ENCODE measurements at places on chromosomes 16 and 17.

- DNase-seq: peak; percentile 5
These were observed 39.7 kb downstream of the NACA2 start for GRCh38 chr17:61551255-61551742.

GRCh38 chr16:85286066-85286831 lies 174.0 kb upstream of the CIBAR2 start:
- DNase-seq: no peak

- no peak for DNase-seq
These were observed 11.2 kb downstream of the P2RX1 start for GRCh38 chr17:3905017-3905520.

DNA sequence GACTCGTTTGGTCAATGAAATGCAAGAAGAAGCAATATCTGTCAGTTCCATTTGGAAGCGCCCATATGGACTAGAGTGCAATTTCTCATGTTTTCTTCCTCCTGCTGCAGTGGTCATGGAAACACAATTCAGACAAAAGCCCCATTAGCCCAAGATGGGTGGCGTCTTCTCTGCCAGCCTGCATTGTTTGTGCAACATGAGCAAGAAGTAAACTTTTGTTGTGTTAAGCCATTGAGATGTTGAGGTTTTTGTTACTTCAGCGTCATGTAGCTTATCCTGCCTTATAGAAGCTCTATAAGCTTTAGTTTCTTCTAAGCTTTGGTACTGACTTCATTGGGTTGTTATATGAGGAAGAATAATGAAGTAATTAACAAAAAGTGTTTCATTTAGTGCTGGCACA lies 137.4 kb downstream of the NPIPB5 start:
- DNase-seq: no peak

GRCh38 chr16:73255031-73255430 lies 207.1 kb upstream of the ZFHX3 start:
- no peak for DNase-seq

DNA sequence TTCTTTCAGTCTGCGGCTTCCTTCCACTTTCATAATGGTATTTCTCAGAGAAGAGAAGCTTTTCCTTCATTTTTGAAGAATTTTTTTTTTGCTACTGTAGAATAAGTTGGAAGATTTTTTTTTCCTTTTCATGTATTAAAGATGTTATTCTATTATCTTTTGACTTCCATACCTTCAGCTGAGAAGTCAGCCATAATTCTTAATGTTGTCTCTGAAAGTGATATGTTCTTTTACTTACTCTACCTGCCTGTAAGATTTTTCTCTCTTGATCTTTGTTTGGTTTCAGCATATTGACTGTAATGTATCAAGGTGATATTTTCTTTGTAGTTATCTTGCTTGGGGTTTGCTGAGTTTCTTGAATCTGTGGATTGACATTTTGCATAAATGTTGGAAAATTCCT lies 143.5 kb upstream of the TOX3 start:
- no peak for DNase-seq

- DNase-seq: no peak
These were observed 419.1 kb downstream of the CA10 start for GRCh38 chr17:51739245-51739886.

DNA sequence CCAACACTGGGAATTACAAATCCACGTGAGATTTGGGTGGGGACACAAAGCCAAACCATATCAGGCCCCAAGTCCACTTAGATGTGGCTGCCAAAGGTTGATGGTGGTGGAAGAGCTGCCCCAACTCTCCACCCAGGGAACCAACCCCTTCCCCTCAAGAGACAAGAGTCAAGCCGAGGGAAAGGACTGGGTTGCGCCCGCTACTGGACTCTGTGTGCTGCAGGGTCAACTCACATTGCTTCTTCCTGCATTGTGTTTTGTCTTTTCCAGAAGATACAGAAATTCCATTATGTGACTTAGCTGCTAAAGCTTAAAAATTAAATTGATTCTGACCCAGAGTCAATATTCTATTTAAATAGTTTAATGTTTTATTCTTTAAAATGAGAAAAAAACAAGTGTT lies 58.5 kb downstream of the ADAMTS18 start:
- peak; percentile 36 for DNase-seq

DNA sequence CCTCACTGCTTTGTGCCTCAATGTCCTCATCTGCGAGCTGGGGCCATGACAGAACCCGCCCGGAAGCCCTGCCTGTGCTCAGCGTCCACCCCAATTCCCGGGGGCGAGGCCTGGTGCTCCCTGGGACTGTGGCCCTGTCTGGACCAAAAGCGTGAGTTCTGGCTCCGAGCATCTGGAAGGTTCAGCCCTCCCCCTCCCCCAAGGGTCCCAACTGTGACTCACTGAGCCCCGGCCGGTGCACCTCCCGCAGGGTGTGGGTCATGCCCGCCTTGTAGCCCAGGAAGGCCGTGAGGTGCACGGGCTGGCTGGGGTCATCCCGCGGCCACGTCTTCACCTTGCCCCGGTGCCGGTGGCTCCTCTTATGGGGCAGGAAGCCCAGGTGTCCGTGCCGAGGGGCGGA lies 755 bp downstream of the RPL3L start:
- no peak for DNase-seq

DNA sequence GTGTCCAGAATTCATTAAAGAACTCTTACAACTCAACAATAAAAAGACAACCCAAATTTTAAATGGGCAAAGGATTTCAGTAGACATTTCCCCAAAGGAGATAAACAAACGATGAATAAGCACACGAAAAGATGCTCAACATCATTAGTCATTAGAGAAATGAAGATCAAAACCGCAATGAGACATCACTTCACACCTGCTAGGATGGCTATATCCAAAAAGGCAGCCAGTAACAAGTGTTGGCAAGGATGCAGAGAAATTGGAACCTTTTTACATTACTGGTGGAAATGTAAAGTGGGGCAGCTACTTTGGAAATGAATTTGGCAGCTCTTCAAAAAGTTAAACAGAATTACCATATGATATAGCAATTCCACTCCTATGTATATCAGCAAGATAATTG lies 42.0 kb downstream of the PITPNM3 start:
- no peak for DNase-seq

DNA sequence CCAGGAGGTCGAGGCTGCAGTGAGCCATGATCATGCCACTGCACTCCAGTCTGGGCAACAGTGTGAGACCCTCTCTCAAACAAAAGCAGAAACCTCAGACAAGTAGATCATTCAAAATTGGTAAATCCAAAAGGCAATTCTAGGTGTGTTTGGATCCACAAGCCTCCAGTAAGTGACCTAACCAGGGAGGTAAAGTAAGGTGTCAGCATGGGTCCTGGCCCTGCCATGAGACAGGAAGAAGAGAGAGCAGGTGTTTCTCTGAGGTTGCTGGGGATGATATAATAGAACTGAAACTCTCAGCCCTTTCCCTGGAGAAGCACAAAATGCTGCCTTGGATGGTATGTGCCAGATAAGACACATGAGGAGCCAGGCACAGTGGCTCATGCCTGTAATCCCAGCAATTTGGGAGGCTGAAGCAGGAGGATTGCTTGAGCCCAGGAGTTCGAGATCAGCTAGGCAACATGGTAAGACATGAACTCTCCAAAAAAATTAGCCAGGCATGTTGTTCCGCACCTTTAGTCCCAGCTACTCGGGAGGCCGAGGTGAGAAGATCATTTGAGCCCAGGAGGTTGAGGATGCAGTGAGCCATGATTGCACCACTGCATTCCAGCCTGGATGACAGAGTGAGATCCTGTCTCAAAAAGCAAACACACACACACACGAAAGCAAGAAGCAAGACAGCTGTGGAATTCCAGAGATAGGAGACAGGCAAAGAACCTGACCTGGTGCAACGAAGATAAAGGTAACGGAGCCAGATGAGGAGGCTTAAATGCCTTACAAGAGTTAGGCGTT lies 6.5 kb downstream of the TM4SF5 start:
- no peak for DNase-seq

DNA sequence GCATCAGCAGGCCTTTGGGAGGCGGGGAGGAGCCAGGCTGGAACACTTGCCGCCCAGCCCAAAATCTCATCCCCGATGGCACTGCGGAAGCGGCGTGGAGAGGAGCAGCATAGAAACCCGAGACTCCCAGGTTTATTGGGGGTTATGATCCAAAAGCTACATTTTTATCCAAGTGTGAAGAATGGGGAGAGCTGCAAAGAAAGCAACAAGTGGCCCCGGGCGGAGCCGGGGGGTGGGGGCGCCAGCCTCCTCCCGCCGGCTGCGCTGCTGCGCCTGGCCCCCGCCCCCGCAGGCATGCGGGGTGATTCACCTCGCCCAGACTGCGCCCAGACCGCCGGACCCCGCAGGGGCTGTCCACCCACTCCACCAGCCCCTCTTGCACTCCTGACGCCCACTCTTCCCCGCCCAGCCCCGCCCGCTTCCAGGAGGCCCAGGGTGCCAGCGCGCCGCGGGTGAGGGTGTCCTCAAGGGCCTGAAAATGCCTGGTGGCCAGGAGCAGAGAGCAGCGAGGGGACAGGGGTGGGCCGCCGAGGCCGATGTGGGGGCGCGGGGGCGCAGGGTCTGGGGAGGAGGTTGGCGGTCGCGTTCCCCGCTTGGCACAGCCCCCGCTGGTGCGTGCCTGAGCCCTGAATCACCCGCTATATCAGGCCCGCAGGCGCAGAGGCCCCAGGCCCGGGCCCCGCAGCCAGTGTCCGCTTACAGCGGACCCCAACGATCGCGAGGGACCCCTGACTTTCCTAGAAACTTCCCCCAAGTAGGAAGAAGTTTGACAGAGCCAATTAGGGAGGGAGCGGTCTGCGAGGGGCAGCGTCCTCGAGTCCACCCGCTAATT lies 1.3 kb downstream of the CAVIN1 start:
- no peak for DNase-seq

- no peak for DNase-seq
These were observed 4.9 kb downstream of the ACADVL start for GRCh38 chr17:7224661-7225111.

DNA sequence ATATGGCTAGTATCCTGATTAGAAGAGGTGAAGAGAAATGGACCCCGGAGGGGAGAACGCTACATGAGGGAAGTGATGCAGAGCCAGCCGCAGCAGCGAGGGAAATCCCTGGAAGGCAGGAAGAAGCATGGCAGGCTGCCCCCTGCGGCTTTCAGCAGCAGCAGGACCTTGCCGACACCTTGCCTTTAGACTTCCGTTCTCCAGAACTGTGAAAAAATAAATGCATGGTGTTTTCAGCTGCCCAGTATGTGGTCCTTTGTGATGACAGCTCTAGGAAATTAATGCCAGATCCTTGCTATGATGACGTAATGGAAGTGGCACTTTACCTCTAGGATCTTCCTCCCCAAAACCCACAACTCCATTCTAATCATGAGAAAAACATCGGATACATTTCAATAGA lies 9.7 kb upstream of the ZFP1 start:
- peak; percentile 32 for DNase-seq

- DNase-seq: no peak
These were observed 34.9 kb upstream of the SSTR5 start for GRCh38 chr16:1037394-1038257.

DNA sequence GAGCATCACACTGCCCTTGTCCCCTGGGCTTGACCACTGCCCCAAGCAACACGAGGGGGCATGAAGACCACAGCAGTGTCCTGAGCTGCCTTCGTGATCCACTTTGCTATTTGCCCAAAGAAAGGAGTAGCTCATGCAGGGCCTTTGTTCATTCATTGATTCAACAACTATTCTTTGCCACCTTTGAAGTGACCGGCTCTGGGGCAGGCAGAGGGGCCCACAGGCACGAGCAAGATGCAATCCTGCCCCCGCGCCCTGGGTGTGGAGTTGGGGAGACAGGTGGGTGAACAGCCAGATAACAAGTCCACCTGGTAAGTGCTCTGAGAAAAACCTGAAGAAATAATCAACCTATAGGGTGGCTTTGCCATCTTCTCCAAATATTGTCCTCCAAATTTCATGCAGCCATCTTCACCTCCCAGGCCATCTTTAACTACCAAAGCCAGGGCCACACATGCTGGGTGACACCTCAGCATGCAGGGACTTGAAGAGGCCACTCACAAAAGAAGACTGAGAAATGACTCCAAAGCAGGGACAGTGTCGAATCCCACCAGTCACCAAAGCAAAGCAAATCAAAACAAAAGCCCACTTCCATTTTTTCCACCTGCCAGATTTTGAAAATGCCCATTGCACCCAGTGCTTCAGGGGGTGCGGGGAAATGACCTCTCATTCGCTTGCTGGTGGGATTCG lies 18.2 kb upstream of the RBFOX3 start:
- DNase-seq: no peak

DNA sequence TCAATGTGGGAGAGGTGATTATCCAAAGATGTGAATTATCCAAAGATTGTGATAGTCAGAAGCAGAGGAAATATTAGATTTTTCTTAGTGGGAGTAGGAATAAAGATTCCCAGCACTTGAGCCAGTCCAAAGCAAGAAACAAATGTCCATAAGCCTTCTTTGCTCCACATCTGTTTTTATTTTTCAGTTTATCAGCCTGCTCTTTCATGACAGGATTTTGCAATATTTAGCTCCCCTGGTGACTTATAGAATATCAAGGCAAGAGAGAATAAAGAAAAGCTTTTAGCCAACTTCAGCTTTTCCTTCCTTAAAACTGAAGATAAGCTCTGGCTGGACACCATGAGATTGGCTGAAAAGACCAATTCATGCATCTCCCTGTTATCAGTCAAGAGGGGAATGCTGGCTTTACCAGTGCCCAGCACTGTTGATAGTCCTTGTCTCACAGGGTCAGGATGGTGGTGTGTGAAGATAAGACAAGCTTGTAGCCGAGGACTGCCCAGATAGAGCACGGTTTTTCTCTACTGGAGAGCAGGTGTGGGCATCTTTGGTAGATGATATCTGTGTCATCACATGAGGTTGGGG lies 706.5 kb downstream of the KCNJ2 start:
- DNase-seq: no peak

DNA sequence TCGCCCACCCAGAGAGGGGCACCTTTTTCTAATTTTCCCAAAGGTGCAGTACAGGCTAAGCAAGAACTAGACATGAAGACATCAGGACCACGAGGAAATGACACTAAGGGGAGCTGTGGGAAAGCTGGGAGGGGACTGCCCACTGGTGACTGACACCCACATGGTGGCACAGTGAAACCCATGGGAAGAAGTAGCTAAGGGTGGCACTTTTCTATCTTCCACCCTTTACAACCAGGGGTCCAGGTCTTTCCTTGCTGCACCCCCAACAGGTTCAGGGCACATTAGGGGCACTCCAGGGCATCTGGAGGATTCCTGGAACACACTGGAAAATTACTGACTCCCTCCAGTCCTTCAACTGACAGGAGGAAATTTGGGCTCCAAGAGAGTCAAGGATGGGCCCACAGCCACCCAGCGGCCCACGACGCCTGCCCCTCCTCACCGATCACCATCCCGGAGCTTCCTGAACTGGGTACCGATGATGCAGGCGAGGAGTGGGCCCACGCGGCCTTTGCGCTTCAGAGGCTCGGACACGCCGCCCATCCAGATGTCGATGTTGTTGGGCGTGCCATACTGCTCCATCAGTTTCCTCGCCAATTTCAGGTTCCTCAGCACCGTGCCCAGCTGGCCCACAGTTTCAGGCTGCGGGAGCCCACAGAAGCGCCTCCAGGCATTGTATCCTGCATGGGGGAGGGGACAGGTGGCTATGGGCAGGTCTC lies 9.4 kb downstream of the MPO start:
- DNase-seq: no peak

All from GM12865 (cell line).